ENCODE measurements at places on chromosomes 12 and 14. TPM values are rescaled to one million over a fixed set of nuclear protein-coding genes. Genes with fewer than 3 reads are reported as not detected.

GALNT8 gene
- 3.1 TPM for total RNA-seq

CPNE6 gene
- not detected for total RNA-seq

DNAI7 gene
- not detected for total RNA-seq

DNA sequence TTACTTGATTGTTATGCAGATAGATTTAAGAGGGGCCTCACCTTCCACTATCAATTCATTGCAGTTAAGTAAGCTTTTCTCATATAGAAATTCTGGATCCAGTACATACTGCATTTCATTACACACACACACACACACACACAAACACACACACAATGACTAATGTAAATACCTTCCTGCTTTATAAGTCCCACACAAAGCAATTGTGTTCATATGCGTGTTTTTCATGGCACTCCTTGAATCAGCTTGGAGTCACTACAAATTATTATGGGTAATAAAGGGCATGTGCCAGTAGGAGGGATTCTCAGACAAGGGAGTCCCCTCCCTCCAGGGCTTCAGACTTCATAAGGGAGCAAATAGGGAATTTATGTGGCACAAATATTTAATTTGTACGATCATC is 4.5 kb downstream of the MIPOL1 start:
- DNase-seq = no peak

- no peak for DNase-seq
Measured at GRCh38 chr12:90954921-90955320, at the start of gene CCER1. CCER1 (minus strand) TSS chr12:90955176; CDS start chr12:90954742, 434 bp downstream.

- no peak for DNase-seq
Measured at GRCh38 chr12:124514145-124514995, 53.0 kb downstream of the NCOR2 start.

DNA sequence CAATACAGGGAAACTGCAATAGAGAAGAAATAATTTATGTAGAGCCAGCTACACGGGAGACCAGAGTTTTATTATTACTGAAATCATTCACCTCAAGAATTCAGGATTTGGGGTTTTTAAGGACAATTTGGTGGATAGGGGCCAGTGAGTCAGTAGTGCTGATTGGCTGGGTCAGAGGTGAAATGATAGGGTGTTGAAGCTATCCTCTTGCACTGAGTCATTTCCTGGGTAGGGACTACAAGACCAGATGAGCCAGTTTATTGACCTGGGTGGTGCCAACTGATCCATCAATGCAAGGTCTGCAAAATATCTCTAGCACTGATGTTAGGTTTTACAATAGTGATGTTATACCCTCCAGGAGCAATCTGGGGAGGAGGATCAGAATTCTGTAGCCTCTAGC is 486.3 kb downstream of the LRIG3 start:
- DNase-seq = no peak

DNA sequence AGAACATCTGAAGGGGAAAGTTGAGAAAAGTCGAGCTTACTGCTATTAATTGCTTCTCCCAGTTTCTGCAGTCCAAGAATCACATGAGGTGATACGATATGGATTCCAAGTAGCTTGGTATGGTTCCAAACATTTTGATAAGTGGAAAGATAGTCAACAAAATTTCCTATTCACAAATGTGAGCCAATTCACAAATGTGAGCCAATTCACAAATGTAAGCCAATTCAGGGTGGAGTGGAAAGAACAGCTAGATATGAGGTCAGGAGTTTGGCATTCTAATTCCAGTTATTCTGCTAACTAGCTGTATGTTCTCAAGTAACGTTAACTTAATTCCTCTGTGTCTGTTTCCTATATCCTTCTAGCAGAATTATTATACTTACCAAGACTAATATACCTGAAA is 37.6 kb upstream of the DHRS4 start:
- peak; percentile 9 for DNase-seq
